ENCODE measurements at places on chromosomes 3 and 15.

- DNase-seq: no peak
Measured at GRCh38 chr3:39941931-39942330, 132.5 kb downstream of the MYRIP start.

DNA sequence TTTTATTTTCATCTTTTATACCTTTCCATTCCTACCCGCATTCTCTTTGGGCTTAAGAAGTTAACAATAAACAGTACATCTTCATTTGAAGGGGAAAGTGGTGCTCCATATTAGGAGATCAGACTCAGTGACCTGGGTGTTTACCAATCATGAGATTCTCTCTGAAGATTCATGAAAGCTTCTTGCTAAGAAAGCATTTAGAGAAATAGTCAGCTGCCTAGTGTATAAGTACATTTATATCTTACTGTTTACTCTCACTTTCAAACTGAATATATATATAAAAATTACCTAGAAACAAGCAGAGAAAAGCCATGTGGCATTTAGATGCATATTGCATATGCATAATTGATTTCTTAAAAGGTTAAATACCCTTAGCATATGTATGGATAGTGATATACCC is 100.5 kb downstream of the KCNH8 start:
- no peak for DNase-seq

GRCh38 chr3:38644016-38644661 is 5.3 kb downstream of the SCN5A start:
- no peak for DNase-seq

DNA sequence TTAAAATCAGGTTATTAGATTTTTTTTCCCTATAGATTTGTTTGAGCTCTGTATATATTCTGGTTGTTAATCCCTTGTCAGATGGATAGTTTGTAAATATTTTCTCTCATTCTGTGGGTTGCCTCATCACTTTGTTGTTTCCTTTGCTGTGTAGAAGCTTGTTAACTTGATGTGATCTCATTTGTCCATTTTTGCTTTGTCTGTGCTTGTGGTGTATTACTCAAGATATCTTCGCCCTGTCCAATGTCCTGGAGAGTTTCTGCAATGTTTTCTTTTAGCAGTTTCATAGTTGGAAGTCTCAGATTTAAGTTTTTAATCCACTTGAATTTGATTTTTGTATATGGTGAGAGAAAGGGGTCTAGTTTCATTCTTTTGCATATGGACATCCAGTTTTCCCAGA is 699.1 kb downstream of the NAALADL2 start:
- DNase-seq: no peak

- DNase-seq: no peak
Measured at GRCh38 chr15:80121546-80121945, 31.3 kb upstream of the FAH start.

DNA sequence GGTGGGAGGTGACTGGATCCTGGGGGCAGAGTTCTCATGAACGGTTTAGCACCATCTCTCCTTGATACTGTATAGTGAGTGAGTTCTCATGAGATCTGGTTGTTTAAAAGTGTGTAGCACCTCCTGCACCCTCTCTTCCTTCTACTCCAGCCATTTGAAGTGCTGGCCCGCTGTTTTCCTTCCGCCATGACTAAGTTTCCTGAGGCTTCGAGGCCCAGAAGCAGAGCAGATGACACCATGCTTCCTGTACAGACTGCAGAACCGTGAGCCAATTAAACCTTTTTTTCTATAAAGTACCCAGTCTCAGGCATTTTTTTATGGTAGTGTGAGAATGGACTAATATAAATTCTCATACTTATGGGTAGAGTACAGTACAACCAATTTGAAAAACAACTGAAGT is 123.6 kb upstream of the BHLHE40 start:
- DNase-seq: no peak

DNA sequence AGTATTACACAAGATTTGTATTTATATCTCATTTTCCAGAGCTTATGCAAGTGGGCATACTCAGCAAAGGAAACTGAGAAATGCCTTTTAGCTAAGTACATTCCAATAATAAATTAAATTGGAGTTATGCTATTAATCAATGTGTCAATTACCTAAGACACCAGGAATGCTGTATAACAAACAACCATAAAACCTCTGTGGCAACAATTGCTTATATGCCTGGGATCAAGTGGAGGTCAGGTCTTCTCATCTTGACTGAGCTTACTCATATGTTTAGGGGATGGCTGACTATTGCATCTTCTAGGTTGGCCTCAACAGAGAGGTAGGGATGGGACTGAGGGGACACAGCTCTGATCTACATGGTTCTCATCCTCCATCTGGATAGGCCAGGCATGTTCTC is 30.7 kb downstream of the CD200R1L start:
- no peak for DNase-seq

- no peak for DNase-seq
Measured at GRCh38 chr15:90720131-90720530, 3.0 kb downstream of the BLM start.

GRCh38 chr15:61064651-61065050 is 164.5 kb downstream of the RORA start:
- no peak for DNase-seq

- DNase-seq: no peak
Measured at GRCh38 chr3:157495846-157496245, 7.4 kb downstream of the VEPH1 start.

- DNase-seq: no peak
Measured at GRCh38 chr3:105228696-105229095, 138.0 kb upstream of the ALCAM start.

DNA sequence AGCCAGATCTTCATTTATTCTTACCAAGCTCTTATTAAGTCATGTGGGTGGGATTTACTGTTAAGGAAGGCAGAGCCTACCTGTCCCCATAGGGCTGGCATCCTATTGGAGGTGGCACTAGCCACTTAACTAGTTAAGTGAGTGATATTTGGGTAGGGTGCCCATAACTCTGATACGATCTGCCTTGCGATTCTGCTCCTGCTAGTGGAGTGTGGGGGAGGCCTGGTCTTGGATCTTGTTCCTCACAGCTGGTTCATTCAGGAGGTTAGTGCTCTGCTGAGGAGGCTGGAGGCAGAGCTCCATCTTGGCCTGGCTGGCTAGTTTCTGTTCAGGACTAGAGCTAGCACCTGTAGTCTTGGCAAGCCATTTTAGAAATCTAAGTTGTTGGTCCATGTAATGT is 9.3 kb downstream of the BAHD1 start:
- no peak for DNase-seq

DNA sequence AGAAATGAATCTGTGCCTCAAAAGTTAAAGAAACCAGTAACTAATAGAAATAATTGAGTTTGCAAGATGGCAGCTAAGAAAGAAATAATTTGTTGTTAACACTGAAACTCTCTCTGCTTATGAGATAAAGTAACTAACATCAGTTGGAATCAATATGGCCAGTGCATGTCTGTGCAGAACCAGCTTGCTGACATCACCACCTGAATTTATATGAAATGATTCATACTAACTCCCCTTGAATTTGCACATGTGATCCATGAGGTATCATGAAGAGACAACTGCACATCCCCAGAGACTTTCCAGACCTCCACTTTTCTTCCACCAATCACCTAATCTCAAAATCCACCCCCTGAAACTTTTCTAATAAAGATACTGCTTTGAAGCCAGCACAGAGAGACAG is 10.3 kb upstream of the SLC25A38 start:
- DNase-seq: no peak

- no peak for DNase-seq
Measured at GRCh38 chr15:73818308-73818985, 54.9 kb upstream of the TBC1D21 start.

DNA sequence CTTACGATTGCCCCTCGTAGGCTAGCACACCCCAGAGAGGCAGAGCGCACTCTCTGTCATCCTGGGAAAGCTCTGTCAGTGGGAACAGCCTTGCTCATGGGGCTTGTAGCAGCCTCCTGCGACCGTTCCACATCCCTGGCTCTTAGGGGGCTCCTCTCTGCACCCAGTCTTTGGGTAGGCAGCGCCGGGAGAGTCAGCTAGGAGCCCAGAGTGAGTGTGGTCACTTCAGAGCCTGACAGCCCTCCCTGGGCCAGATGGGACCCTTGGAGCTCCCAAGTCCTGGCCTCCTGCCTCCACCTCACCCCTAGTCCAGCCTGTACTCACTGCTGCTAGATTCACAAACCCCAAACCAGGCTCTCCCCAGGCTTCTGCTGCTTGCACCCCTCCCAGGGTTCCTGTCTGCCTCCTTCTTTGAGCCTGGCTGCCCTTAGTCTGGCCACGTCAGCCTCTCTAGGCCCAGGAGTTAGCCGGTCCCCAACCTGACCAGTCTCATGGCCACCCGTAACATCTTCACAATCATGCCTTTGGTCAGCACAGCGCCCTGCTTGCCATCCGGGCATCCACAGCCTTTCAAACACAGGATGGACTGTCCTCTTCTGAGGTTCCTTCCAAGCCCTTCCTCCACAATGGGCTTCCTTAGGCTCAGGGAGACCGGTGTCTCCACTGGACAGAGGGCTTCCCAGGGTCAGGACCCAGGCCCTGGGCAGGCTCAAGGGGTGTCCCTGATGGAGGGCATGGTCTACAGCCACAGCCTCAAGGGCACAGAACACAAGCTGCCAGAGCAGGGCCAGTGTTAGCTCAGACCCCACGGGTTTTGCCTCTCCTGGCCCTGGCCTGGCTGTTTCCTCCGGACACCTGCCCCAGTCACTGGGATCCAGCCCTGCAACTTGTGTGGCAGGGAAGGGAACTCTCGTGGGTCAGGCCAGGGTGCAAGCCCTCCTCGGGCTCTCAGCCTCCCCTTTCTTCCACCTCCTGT is 4.6 kb downstream of the ACSBG1 start:
- no peak for DNase-seq

GRCh38 chr3:30340500-30340899 is 265.9 kb upstream of the TGFBR2 start:
- DNase-seq: no peak

DNA sequence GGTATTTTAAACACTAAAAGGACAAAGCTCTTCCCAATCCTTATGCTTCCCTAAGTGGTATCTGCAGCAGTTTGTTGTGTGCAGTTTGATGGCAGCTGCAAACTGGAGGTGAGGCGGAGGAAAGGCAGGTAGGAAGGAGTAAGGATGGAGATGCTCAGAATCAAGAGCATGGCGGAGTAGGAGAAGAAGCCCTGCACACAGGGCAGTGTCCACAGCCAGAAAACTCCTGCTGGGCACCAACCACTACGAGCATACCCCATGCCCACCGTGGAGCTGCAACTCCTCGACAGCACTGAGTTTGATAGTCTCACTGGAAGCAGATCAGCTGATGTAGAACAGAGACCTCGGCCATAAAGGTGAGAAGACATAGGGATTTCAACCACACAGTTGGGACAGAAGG is 30.3 kb upstream of the ESYT3 start:
- no peak for DNase-seq

DNA sequence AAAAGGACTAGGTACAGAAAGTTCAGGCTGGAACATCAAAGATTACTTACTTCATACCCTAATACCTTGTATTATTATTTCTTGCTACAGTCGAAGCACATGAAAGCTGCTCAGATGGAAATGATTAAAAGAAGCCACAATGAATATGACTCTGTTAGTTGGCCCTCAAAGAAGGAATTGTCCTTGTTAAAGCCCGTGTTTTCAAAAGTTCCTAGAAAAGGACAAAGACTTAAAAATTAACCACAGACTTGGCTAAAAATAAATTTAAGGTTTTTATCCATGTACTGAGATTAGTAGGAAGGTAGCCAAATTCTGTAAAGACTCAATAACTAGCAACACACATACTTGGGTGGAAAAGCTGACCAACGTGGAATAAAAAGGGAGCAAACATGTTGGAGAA is 251.0 kb upstream of the RARB start:
- DNase-seq: no peak

DNA sequence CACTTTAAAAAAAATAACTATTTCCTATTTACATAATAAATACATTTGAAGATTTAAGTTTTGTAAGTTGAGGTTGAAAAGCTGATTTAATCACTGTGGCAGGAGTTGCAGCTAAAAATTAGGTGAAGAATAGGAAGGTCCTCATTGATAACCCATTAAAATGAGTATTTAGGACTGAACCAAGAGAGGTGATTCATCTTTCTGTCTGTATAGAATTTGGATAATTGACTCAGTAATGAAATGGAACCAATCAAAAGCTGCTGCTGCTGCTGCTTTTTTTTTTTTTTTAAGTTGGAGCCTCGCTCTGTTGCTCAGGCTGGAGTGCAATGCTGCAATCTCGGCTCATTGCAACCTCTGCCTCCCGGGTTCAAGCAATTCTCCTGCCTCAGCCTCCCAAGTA is 190.5 kb downstream of the KLHL25 start:
- DNase-seq: no peak

- DNase-seq: no peak
Measured at GRCh38 chr15:78878356-78878755, 5.7 kb downstream of the MORF4L1 start.

DNA sequence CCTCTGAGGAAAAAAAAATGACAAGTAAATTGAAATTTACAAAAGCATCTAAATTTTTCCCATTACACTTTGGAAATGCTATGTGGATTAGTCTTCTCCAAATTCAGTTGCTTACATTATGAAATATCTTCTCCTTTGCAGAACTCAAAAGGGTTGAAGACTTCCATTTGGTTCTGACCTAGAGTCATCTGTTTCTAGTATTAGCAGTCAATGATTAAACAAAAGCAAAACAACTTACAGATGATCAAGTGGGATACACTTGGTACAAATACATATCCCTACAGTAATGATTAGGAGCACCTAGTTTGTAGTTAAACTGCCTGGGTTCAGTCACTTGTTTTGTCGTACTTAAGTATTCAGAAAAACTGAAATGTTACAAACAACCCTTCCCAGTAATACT is 136.2 kb downstream of the MBNL1 start:
- no peak for DNase-seq

Measured in activated naive CD4-positive, alpha-beta T cell treated with Interleukin-2 at 50 U/mL for 16 hours (primary cell).